ENCODE measurements at places on chromosomes 11 and 22. TPM values are rescaled to one million over a fixed set of nuclear protein-coding genes. Genes with fewer than 3 reads are reported as not detected.

Gene CREB3L1
- not detected for polyA plus RNA-seq

Gene DGCR2
- polyA plus RNA-seq: 23.1 TPM

Gene PGA5
- not detected for polyA plus RNA-seq

Gene GAL
- not detected for polyA plus RNA-seq

Gene PNPLA5
- not detected for polyA plus RNA-seq

Gene POU2AF3
- polyA plus RNA-seq: 70.7 TPM

GRCh38 chr11:115155320-115155719, 348.9 kb downstream of the CADM1 start:
- DNase-seq: no peak

DNA sequence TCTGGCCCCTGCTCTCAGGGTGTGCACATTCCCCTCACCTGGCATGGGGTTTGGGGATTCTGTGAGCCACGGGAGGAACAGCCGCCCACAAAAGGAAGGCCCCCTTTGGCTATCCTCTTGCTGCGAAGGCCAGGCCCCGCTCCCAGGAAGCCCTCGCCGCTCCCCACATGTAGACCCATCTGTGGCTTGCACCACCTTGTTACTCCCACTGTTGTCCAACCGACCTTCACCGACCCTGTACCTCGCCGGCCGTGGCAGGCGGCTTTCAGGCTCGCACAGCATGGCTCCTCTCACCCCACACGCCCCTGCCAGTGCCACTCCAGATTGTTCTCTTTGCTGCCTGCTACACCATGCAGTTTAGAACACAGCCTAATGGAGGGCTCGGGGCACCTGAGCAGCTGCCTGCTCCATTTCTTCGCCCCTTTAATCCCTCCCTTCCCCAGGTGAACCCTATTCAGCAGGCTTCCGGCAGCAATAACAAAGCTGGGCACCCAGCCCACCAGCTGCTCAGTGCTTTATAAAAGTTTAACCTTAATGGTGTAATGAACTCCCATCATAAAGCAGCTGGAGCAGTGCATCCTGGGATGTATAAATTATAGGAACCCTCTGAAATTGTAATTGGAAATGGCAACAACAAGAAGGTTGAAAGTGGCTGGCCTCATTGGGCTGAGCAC, 10.7 kb downstream of the DAGLA start:
- no peak for DNase-seq

DNA sequence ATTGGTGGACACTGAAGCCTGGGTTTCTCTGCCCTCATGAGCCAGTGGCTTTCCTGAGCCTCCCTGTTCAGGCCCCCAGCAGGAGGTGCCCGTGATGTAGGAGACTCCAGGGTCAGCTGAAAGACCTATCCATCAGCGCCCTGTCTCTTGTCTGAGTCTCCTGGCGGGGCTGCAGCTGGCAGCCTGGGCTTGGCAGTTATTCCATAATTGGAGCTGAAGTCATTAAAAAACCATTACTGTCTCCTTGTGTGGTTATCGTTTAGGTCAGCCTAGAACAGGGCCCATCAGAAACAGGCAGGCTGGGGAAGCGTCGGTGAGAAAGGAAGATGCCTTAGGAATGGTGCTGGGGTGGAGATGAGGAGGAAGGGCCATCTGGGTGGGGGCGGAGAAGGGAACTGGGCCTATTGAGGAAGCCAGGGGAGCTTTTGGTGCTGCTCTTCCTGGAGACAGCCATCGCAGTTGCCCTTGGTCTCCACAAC, 5.0 kb downstream of the TUB start:
- no peak for DNase-seq
